ENCODE measurements at places on chromosomes 5 and 9.

- peaks cover 8% of the 10 kb centered on the region for H3K4me1 ChIP-seq
- H3K36me3 ChIP-seq = no peaks in the 10 kb centered on the region
- no peak overlapping the region for H3K4me3 ChIP-seq
- peaks cover 70% of the 10 kb centered on the region for H3K27me3 ChIP-seq
- H3K27ac ChIP-seq = no peak overlapping the region
These were observed 1.7 kb upstream of the PTPN3 start for GRCh38 chr9:109499631-109500410.

DNA sequence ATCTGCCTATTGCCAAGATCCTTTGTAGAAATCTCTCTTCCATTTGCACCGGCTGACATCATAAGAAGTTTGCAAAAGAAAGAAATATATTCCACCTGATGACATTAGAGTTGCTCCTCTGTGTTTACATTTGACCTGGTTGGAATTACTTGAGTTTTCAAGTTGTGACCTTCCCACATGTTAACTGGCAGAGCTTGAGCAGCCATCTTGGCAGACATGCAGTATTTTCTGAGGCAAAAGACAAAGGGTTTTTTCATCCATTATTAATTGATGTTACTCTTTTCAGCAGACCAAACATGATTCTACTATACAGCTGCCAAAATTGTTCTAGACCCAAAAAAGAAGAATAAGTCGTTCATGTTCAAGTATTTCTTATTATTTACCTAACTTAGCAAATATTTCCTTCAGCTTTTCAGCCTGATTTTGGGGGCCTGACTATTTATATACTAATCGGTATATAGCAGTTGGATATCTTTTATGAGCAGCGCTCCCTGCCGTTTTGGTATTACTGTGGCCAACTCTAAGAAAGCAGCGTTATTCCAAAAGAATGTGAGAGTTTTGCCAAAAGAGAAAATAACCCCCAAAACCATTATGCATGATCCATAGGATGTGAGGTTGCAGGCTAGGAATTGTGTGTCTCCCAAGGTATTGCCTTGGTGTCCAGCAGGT is 212.9 kb downstream of the PBX3 start:
- no peaks in the 10 kb centered on the region for H3K27me3 ChIP-seq
- no peaks in the 10 kb centered on the region for H3K4me1 ChIP-seq
- no peak overlapping the region for H3K27ac ChIP-seq
- DNase-seq = no peak
- H3K36me3 ChIP-seq = no peaks in the 10 kb centered on the region
- H3K4me3 ChIP-seq = no peak overlapping the region

- no peaks in the 10 kb centered on the region for H3K36me3 ChIP-seq
- peaks cover 3% of the 10 kb centered on the region for H3K4me1 ChIP-seq
- no peak overlapping the region for H3K27ac ChIP-seq
- DNase-seq = no peak
These were observed 35.9 kb upstream of the HSPA9 start for GRCh38 chr5:138610918-138611677.

- no peak overlapping the region for H3K4me3 ChIP-seq
- H3K36me3 ChIP-seq = peaks cover 46% of the 10 kb centered on the region
- DNase-seq = no peak
- H3K27ac ChIP-seq = no peak overlapping the region
- no peaks in the 10 kb centered on the region for H3K4me1 ChIP-seq
These were observed 103.1 kb upstream of the DMRT1 start for GRCh38 chr9:738209-738915.

DNA sequence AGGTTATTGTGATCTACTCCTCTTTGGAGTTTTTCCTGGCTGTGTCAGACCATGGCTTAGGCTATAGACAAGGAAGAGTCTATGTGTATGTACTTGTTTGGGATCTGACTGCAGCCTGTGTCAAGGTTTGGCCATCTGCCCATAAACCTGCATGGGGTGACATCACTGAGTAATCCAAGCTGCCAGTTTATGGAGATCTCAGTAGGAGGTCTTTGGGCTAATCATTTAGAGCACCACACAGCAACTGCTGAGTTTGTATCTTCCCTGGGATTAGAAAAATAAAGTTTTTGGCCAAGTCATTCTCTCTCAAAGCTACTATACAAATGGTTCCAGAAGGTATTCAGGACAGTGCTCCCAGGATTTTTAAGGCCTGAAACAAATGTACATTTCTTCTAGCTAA is 65.5 kb upstream of the HSPB3 start:
- peaks cover 3% of the 10 kb centered on the region for H3K4me1 ChIP-seq
- no peak for DNase-seq
- no peaks in the 10 kb centered on the region for H3K36me3 ChIP-seq
- no peak overlapping the region for H3K4me3 ChIP-seq
- no peaks in the 10 kb centered on the region for H3K27me3 ChIP-seq
- H3K27ac ChIP-seq = no peak overlapping the region

GRCh38 chr9:99606957-99607356 is 214.7 kb upstream of the NR4A3 start:
- DNase-seq = no peak
- H3K36me3 ChIP-seq = no peaks in the 10 kb centered on the region
- peaks cover 19% of the 10 kb centered on the region for H3K4me1 ChIP-seq
- H3K27ac ChIP-seq = no peak overlapping the region

DNA sequence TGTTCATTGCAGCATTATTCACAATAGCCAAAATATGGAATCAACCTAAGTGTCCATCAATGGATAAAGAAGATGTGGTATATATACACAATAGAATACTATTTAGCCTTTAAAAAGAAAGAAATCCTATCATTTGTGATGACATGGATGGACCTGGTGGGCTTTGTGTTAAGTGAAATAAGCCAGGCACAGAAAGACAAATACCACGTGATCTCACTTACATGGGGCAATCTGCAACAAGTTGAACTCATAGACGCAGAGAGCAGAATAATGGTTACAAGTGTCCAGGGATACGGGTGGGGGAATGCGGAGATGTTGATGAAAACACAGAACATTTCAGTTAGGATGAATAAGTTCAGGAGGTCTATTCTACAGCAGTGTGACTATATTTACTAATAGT is 66.4 kb upstream of the ALDH1B1 start:
- no peaks in the 10 kb centered on the region for H3K36me3 ChIP-seq
- DNase-seq = no peak
- H3K4me3 ChIP-seq = no peak overlapping the region

All from activated T-helper 2 cell treated with anti-CD3 and anti-CD28 coated beads, Interferon-gamma antibody, Interleukin-2, Interleukin-4, amounts not matched to agents 10 μg/mL and 5 μg/mL and 100 μg/mL, durations not matched to agents 14 hours and 24 hours and 36 hours (primary cell).